Activated CD8-positive, alpha-beta T cell treated with anti-CD3 and anti-CD28 coated beads for 36 hours (primary cell): ENCODE measurements at places on chromosomes 6 and 20. TPM values are rescaled to one million over a fixed set of nuclear protein-coding genes. Genes with fewer than 3 reads are reported as not detected.

Gene SLC22A2
- not detected for total RNA-seq

Gene HCK
- not detected for total RNA-seq

- no peak for DNase-seq
- H3K4me1 ChIP-seq, result no peaks in the 10 kb centered on the region
- peaks cover 1% of the 10 kb centered on the region for H3K27me3 ChIP-seq
Measured at GRCh38 chr6:39942903-39943580, 8.8 kb upstream of the MOCS1 start.

- peaks cover 19% of the 10 kb centered on the region for H3K4me1 ChIP-seq
- H3K36me3 ChIP-seq, result no peaks in the 10 kb centered on the region
- H3K4me3 ChIP-seq, result no peak overlapping the region
- peaks cover 24% of the 10 kb centered on the region for H3K27me3 ChIP-seq
- no peak for DNase-seq
Measured at GRCh38 chr6:116458264-116458663, 2.9 kb upstream of the CALHM6 start.

DNA sequence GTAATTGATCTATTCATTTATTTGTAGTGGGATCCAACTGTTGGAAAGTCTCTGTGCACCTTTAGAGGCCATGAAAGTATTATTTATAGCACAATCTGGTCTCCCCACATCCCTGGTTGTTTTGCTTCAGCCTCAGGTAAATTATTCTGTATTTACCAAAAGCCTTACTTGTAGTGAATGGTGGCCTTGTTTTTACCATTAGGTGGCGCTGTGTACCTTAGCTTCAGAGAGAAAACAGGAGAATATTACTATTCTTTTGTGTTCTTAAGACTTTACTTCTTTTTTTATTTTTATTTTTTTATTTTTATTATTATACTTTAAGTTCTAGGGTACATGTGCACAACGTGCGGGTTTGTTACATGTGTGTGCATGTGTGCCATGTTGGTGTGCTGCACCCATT, 23.7 kb downstream of the PEX7 start:
- H3K27ac ChIP-seq, result no peak overlapping the region
- H3K4me3 ChIP-seq, result no peak overlapping the region
- peak; percentile 63 for DNase-seq
- H3K36me3 ChIP-seq, result peaks cover 38% of the 10 kb centered on the region

GRCh38 chr6:424741-425417, 33.3 kb downstream of the IRF4 start:
- DNase-seq, result no peak
- no peak overlapping the region for H3K4me3 ChIP-seq
- no peaks in the 10 kb centered on the region for H3K36me3 ChIP-seq
- peaks cover 36% of the 10 kb centered on the region for H3K4me1 ChIP-seq
- no peaks in the 10 kb centered on the region for H3K27me3 ChIP-seq

DNA sequence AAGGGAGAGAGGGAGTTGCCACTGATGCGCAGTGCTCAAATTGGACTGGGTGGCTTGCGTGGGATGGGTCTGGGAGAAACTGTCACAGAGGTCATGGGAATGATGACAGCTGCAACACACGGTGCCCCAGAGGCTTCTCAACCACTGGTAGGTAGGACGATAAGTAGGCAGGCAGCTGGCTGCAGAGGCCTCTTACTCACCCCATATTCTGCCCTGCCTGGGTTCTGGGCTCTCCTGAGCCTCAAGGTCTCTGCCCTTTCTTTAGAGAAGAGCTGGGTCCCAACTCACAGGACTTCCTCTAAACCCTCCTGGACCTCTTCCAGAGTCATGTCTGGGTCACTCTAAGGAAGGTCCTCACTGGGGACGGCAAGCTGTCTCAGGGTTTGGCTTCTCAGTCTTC, 37.2 kb upstream of the RNF24 start:
- DNase-seq, result no peak
- no peak overlapping the region for H3K27ac ChIP-seq
- no peaks in the 10 kb centered on the region for H3K27me3 ChIP-seq
- H3K4me1 ChIP-seq, result no peaks in the 10 kb centered on the region
- no peaks in the 10 kb centered on the region for H3K36me3 ChIP-seq
- no peak overlapping the region for H3K4me3 ChIP-seq

DNA sequence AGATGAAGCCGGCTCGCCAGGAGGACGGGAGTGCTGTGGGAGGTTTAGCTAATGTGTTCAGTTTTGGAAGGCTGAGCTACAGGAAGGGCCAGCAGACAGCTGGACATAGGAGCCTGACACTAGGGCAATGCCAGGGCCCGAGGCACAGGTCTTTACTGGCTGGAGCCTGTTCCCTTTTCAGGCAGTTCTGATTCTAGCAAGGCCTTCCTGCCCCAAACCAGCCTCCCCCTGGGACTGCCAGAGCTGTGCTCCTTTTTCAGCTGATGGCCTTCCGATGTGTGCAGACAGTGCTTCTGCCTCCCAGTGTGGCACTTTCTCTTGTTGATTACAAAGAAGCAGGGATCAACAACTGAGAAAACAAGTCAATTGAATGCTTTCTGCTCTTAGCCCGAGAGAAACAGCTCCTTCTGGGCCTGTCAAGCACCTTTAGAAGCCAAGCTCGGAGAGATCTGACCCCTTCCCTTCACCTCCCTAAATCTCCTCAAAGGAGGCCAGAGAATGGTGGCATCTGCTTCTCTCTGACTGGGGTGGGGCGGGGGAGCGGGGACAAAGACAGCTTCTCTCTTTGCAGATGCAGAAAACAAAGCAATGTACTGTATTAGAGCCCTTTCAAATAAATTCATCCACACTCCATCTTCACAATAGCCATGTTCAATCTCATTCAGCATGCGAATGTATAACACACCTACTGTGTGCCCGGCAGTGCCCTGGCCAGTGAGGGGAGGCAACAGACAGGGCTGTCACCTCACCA, 63.2 kb downstream of the RAB44 start:
- no peak for DNase-seq
- H3K36me3 ChIP-seq, result no peaks in the 10 kb centered on the region
- peaks cover 23% of the 10 kb centered on the region for H3K4me1 ChIP-seq
- no peaks in the 10 kb centered on the region for H3K27me3 ChIP-seq
- H3K4me3 ChIP-seq, result no peak overlapping the region
